ENCODE measurements at places on chromosomes 2 and 18.

GRCh38 chr2:11750422-11750821, 4.0 kb downstream of the LPIN1 start:
- H3K4me1 ChIP-seq = peaks cover 72% of the 10 kb centered on the region
- DNase-seq = peak; percentile 45
- H3K27ac ChIP-seq = peak overlapping the region; percentile 59
- H3K4me3 ChIP-seq = peak overlapping the region; percentile 28
- H3K36me3 ChIP-seq = peaks cover 6% of the 10 kb centered on the region

DNA sequence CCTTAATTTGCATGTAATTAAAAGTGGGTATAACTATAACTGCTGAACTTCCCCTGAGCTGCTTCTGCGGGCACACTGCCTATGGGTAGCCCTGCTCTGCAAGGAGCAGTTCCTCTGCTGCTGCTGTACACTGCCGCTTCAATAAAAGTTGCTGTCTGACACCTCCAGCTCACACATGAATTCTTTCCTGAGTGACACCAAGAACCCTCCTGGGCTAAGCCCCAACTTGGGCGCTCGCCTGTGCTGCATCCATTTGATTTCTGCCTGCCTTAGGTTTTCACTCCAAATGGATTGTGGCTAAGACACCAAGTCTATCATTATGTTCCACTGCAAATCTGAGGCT, 215.7 kb downstream of the ANAPC1 start:
- peaks cover 20% of the 10 kb centered on the region for H3K27me3 ChIP-seq
- no peaks in the 10 kb centered on the region for H3K36me3 ChIP-seq
- H3K4me1 ChIP-seq = peaks cover 3% of the 10 kb centered on the region
- H3K4me3 ChIP-seq = no peak overlapping the region
- no peak overlapping the region for H3K27ac ChIP-seq
- no peak for DNase-seq

DNA sequence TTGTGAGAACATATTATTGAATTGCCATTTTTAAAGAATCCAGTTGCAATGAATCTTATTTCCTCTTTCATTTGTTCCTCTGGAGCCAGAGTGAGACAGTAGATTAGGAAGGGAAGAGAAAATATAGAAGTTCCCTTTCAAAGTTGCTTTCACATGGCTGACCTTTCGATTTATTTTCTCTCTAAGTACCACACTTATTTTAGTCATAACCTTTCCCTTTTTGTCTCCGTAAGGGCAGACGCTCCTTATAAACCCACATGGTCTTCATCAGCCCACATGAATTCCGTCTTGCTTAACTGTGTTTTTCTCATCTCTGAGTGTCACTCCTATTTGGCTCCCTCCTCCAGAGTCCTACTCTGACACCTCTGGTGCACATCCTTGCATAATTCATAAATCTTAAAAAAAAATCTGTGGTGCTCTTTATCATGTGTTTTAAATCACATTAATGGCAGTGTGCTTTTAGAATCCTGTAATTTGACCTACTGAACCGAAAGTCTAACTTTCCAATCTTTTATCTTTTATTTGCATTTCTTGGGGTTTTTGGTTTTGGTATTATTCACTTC, 38.5 kb upstream of the ZNF396 start:
- H3K4me3 ChIP-seq = no peak overlapping the region
- DNase-seq = no peak
- H3K4me1 ChIP-seq = peaks cover 20% of the 10 kb centered on the region

DNA sequence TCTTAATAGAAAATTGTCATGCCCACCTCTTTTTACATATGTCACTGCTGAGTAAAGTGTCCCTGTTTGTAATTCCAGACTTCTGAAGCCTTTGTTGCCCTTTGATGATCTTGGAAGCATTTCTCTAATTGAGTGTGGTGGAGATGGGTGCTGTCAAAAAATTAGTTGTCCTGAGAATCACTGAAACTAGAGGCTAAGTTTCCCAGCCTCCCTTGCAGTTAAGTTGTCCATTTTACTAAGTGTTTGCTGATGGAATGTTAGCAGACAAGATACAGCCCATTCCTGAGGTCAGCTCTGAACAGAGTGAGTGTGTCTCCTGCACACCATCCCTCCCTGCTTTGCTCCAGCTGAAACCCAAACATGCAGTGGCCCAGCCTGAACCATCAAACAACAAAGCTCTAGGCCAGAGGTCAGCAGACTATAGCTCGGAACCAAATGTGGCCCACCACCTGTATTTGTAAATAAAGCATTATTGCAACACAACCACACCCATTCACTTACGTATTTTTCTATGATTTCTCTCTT, 28.1 kb upstream of the TMEM177 start:
- H3K4me1 ChIP-seq = no peaks in the 10 kb centered on the region
- H3K4me3 ChIP-seq = no peak overlapping the region
- no peak overlapping the region for H3K27ac ChIP-seq

- no peaks in the 10 kb centered on the region for H3K4me1 ChIP-seq
- DNase-seq = no peak
- H3K4me3 ChIP-seq = no peak overlapping the region
Measured at GRCh38 chr2:124450481-124450880, 425.4 kb downstream of the CNTNAP5 start.

DNA sequence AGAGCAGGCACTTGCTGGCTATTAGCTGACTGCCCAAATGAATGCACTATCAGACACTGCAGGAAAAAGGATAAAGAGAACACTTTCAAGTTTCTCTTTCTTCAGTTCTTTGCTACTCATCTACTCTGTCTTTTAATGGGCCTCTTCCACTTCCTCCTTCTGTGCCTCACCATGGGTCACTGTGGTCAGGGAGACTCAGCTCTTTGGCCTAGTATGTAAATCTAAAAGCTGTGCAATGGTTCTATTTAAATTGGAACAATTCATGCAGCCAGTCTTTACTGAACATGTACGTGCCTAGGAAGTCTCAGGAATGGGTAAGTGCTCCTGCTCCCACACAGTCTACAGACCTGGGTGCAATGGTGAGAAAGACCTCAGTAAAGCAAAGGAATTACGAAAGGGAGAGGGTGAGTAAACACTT, 79.1 kb upstream of the DNMT3A start:
- no peak overlapping the region for H3K4me3 ChIP-seq
- peaks cover 11% of the 10 kb centered on the region for H3K4me1 ChIP-seq
- no peak for DNase-seq
- peaks cover 15% of the 10 kb centered on the region for H3K36me3 ChIP-seq
- no peak overlapping the region for H3K27ac ChIP-seq

GRCh38 chr2:219665926-219666325, 38.5 kb downstream of the SLC4A3 start:
- no peaks in the 10 kb centered on the region for H3K4me1 ChIP-seq
- peaks cover 7% of the 10 kb centered on the region for H3K27me3 ChIP-seq
- no peak overlapping the region for H3K4me3 ChIP-seq
- DNase-seq = no peak
- H3K36me3 ChIP-seq = no peaks in the 10 kb centered on the region
- H3K27ac ChIP-seq = no peak overlapping the region

- H3K27ac ChIP-seq = no peak overlapping the region
- no peaks in the 10 kb centered on the region for H3K4me1 ChIP-seq
- H3K27me3 ChIP-seq = no peaks in the 10 kb centered on the region
- H3K4me3 ChIP-seq = no peak overlapping the region
- no peak for DNase-seq
Measured at GRCh38 chr2:215657844-215658243, 222.0 kb upstream of the FN1 start.
